ENCODE measurements at places on chromosomes 12 and 14.

GRCh38 chr14:28778138-28779117 is 11.8 kb downstream of the FOXG1 start:
- DNase-seq, result no peak

- no peak for DNase-seq
Measured at GRCh38 chr12:9099552-9100190, 16.0 kb downstream of the A2M start.

DNA sequence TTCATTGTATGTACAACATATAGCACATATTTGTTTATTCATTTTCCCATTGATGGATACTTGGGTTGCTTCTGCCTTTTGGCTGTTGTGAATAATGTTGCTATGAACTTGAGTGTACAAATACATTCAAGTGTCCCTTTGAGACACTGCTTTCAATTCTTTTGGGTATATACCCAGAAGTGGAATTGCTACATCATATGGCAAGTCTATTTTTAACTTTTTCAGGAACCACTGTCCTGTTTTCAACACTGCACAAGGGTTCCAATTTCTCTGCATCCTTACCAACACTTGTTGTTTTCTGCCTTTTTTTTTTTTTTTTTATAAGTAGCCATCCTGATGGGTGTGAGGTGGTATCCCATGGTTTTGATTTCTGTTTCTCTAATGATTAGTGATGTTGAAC is 15.9 kb downstream of the RBMS2 start:
- no peak for DNase-seq

DNA sequence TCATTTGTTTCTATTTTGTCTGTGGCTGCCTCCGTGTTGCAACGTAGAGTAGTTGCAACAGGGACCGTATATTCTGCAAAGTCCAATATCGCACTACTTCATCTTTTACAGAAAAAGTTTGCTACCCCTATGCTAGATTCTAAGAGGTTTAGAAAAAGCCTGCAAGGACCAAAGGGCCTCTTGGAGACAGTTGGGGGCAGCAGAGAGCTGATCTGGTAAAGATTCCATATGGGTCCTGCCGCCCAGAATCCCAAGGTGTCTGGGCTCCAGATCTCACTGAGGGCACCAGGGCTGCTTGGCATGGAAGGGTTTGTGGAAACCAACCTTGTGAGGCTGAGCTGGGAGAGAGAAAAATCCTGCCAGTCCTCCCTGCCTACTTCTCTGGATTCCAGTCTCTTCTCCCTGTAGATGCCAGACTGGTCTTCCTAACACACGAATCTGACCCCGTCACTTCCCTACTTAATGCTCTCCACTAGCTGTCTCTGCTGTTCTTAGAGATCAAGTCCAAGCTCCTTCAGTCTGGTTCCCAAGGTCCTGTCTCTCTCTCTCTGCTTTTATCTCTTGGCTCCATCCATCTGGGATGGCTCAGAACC is 74.6 kb downstream of the GLRX5 start:
- DNase-seq, result peak; percentile 20

- DNase-seq, result no peak
Measured at GRCh38 chr12:65895759-65896656, 71.7 kb downstream of the HMGA2 start.

DNA sequence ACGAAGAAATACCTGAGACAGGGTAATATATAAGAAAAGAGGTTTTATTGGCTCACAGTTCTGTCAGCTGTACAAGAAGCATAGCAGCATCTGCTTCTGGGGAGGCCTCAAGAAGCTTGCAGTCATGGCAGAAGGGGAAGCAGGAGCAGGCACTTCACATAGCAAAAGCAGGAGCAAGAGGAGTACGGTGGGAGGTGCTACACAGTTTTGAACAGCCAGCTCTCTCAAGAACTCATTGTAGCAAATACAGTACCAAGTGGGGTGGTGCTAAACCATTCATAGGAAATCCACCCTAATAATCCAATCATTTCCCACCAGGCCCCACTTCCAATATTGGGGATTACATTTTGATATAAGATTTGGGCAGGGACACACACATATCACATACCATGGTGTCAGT is 8.0 kb downstream of the TMTC3 start:
- DNase-seq, result no peak

DNA sequence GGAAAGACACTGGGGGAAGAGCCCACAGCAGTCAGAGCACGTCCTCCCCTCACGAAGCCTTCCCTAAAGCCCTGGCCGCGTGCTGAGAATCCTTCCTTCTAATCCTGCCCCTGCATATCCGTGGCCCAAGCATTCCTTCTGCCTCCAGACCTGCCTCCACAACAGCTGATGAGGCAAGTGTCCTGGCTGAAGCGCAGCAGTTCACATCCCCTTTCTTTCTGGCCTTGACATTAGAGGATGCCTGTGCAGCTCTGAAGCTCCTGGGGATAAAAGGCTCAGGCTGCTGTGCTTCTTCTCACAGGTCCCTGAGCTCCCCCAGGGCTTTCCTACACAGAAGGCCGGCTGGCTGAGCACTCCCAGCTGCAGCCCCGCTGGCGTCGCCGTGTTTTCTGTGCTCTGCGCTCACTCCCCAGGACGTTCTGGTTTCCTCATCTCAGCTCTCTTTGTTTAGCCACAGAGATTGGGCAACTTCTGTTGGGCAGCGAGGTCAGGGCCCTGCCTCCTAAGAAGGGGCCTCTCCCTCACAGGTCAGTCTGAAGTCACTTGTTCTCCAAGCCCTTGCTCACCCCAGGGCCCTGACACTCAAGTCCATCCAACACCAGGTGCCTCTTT is 45.8 kb downstream of the NINJ2 start:
- DNase-seq, result no peak

- DNase-seq, result no peak
Measured at GRCh38 chr12:116055895-116056607, 221.4 kb downstream of the MED13L start.

DNA sequence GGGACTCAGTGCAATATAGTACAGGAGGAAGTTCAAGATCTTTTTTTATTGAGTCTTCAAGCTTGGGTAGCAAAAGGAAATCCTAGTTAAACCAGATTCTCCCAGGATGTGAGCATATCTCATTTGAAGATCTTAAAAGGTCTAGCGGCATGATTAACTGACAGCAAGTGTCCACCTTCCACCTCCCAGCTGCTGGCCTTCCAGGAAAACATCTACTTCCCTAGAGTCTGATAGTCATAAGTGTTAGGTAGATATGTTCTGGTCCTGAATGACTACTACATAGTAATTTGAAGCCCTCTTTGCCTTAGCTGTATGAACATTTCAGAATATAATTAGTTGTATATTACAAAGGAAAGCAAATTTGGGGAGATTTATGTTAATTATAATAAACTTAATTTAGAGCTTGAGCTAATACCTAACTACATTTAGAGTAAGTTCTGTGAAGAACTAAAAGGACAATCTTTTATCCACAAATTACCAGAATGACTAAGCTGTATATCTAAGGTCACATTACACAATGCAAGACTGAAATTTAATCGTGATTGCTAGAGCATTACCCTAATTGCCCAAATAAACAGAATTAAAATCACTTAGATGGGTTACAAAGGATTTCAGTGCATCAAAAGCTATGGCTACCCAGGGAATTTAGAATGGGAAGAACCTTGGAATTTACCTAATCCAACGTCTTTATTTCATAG is 9.9 kb downstream of the LGR5 start:
- DNase-seq, result no peak

DNA sequence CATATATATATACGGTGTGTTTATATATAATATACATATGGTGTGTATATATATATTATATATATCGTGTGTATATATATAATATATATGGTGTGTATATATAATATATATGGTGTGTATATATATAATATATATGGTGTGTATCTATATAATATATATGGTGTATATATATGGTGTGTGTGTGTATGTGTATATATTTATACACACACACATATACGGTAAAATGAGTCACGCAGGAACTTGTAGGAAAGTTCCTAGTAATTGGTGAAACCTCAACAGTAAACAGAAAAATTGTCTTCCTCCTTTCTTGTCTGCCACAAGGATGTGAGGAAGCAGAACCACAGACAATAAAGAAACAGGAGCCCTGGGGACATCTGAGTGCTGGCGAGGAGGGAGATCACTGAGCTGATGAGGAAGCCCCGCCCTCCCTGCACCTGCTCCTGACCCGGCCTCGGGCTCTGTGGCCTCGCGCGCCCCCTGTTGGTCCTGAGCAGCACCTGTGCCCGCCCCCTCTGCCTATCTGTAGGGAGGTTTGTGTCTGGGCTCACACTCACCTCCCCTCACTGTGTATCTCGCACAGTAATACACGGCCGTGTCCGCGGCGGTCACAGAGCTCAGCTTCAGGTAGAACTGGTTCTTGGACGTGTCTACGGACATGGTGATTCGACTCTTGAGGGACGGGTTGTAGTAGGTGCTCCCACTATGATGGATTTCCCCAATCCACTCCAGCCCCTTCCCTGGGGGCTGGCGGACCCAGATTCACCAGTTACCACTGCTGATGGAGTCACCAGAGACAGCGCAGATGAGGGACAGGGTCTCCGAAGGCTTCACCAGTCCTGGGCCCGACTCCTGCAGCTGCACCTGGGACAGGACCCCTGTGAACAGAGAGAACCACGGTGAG is 1079.4 kb downstream of the TMEM121 start:
- DNase-seq, result no peak

DNA sequence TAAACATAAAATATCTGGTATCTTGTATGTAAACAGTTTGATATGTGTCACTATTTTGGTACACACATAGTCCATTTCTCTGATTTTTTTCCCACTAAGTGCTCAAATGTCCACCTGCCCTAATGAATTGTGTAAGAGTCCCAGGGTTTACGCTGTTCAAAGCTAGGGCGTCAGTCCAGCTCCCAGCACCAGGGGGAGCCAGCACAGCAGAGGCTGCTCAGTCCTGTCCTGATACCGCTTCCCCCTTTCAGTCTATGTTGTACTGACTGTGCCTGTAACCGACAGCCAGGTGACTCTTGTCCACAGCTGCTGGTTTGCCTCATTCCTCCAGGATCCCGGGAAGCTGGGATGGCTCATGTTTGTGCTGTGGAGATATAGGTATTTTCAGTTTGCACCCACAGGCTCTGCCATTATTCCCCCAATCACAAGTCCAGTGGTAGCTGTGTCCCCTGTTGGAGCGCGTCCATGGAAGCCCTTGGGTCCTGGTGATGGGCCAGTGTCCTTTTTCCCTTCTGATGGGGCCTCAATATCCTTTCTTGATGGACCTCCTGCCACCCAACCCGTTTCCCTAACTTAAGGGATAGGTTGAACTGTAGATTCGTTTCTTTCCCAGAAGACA is 242.0 kb downstream of the NEDD1 start:
- peak; percentile 37 for DNase-seq

DNA sequence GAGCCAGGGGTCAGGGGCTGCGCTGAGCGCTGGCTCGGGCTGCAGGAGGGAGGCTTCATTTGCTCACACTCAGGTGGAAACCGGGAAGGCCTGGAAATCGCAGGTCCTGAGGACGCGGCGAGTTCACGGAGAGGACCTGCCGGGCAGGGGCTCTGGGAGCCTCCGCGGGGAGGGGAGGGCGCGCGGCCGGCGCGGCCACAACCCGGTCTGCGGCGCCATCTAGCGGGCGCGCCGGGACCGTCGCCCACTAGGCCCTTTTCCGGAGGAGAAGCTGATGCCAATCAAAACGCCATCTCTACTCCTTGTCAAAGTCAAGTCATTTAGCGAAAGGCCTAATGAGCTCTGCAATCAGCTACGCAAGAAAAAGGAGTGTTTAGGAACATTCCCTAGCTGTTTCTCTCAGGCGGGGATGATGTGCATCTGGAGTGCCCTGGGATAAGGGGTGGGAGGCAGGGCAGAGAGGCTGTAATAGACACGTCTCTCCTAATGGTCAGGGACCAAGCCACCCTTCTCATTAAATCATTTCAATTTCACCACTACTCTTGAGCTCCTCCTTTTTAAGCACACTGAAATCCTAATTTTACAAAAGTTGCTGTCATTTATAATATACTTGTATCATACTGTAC is 885.8 kb upstream of the TMEM132C start:
- peak; percentile 57 for DNase-seq

- no peak for DNase-seq
Measured at GRCh38 chr14:100376751-100377171, 53.6 kb downstream of the SLC25A47 start.

DNA sequence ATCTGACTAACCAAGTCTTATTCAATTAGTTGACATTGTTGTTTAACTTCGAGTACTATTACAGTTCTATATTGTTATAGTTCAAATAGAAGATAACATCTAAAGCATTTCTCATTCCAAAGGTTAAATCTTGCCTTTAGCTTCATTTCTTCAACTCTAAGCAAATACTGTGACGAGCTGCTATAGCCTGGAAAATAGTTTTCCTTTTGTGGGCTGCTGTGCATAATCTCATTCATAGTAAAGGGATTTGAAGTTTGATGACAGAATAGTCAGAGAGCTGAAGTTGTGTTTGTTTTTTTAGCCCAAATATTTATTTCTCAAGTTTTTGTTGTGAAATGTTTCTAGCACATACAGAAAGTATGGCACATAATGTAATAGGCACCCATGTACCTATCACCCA is 13.4 kb downstream of the PSEN1 start:
- DNase-seq, result no peak

GRCh38 chr14:39320318-39320717 is 86.6 kb downstream of the MIA2 start:
- no peak for DNase-seq

DNA sequence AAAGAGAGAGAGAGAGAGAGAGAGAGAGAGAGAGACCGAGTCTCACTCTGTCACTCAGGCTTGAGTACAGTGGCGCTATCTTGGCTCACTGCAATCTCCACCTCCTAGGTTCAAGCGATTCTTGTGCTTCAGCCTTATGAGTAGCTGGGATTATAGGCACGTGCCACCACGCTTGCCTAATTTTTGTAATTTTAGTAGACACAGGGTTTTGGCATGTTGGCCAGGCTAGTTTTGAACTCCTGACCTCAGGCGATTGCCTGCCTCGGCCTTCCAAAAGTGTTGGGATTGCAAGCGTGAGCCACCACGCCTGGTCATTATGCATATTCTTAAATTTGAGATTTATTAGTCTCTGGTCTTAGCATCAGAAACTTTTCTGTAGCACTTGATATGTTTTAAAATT is 317.9 kb upstream of the ATP2B1 start:
- DNase-seq, result no peak

GRCh38 chr12:10636611-10637010 is 23.2 kb upstream of the MAGOHB start:
- DNase-seq, result no peak

DNA sequence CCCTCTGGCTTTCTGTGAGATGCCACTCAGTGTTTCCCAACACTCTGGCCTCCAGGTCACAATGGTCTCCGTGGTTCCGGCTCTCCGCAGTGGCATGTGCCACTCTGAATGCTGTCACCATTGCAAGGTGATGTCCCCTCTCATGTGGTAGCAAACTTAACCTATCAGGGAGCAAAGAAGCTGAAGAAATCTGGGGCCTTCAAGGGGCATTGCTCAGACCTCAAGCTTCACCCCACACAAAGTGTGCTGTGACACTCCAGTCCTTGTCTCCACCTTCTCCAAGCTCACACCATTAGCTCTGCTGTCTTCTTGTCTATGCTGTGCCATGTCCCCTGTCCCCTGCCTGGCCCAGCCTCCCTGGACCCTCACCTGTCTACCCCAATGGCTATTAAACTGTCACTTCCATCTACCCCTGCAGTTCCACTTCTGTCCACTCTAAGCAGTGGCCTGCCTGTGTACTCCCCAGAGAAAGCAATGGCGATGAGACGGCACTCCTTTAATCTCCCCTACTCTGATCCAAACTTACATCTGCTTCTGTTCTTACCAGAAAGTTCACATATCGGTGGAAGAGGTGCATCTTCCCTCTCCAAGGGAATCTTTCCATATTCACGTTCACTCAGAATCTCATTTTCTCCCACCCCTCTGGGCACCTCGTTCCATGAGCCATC is 93.7 kb downstream of the DHRS2 start:
- DNase-seq, result no peak

GRCh38 chr12:91272461-91273063 is 89.9 kb upstream of the DCN start:
- DNase-seq, result no peak

Measured in HTR-8/SVneo (cell line).